ENCODE measurements at places on chromosomes 13 and 19.

- no peak for DNase-seq
Measured at GRCh38 chr19:49560358-49560900, 19.9 kb downstream of the NOSIP start.

GRCh38 chr19:47096100-47096704 lies 17.4 kb downstream of the ZC3H4 start:
- DNase-seq, result no peak

- no peak for DNase-seq
Measured at GRCh38 chr13:99191900-99192399, 8.7 kb upstream of the UBAC2 start.

DNA sequence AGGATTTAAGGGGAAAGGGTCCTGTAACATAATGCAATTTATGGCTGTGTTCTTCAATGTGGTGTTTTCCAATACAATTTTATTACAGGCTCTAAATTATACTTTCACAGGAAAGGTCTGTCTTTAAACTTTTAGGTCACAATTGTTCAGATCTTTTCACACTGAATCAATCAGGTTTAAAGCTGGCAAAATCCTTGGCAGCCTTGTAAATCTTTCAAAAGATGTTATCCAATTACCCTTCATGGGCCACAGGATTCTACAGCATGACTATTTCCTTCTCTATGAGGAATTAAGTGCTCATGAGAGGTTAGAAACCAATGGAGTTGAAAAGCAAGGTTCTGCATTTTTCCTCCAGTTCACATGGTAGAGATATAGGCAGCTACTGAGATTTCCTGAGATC lies 211.5 kb upstream of the MIR17HG start:
- no peak for DNase-seq

GRCh38 chr13:48773531-48774275 lies 120.0 kb downstream of the CYSLTR2 start:
- no peak for DNase-seq

GRCh38 chr19:6021878-6022569 lies 44.1 kb upstream of the RANBP3 start:
- peak; percentile 73 for DNase-seq

GRCh38 chr13:104737713-104738112 lies 1671.5 kb upstream of the SLC10A2 start:
- no peak for DNase-seq

DNA sequence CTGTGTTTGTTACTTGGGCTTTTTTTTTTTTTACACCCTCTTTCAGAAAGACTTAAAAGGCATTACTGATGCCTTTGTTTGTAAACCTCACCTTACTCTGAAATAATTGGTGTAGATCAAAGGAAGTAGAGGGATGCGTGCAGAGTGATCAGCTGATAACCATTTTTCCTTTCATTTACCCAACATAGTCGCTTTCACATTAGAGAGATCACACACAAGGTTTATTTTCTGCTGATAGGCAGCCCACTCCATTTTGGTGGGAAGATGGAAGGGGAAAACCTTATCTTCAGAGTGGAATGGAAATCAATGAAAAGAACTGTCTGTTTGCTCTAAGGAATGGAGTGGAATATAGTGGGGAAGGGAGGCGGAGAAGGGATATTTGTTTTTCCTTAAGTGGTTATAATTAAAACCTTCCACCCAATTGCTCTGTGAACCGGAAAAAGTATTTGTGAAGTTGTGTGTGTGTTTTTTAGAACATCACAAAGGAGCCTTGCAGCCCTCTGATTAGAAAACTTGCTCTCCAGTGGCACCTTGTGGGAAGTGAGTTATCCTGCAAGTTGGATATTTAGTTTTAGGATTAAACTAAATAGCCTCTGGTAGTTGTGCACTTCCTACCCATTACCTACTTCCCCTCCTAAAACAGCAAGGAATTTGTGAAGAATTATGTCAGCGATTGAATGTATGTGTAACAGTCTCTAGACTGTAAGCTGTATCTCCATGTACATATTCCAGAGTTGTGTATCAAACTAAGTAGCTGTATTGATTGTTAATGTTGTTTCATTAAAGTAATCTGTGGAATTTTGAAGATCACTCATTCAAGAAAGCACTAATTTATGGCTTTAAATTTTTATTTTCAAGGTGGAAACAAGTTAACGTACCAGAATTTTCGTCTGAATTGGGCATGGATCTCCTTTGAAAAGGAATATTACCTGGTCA lies 76.8 kb downstream of the FREM2 start:
- no peak for DNase-seq

- no peak for DNase-seq
Measured at GRCh38 chr19:35774274-35775045, 904 bp upstream of the ARHGAP33 start.

- DNase-seq, result no peak
Measured at GRCh38 chr19:49556412-49557398, 23.7 kb downstream of the NOSIP start.

- no peak for DNase-seq
Measured at GRCh38 chr19:46660008-46660517, 919 bp downstream of the DACT3 start.

DNA sequence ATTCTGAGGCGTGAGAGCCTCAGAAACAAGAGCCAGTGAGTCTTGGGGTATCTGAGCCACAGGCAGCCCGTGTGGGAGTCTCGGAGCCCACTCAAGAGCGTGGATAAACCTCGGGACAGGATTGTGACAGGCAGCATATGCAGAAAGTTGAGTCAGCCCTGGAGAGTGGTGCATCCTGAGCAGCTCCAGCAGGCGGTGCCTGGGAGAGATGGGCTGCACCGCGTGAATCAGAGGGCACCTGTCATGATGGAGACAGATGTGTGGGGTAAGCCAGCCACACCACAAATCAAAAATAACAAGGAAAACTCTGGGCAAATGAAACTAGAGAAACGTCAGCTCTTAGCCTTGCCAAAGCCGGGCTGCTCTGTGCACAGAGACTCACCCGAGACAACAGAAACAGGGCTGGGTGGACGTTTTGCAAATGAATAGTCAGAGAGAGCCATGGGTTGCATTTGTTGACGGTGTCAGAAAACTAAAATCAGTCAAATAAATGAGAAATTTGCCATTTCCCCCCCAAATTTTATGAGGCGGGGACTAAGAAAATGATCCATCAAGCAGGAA lies 30.0 kb upstream of the POP4 start:
- DNase-seq, result no peak

- no peak for DNase-seq
Measured at GRCh38 chr19:12346896-12347295, 13.5 kb upstream of the ZNF563 start.

- DNase-seq, result no peak
Measured at GRCh38 chr19:10274589-10274988, 3.7 kb downstream of the ICAM1 start.

- DNase-seq, result no peak
Measured at GRCh38 chr13:90016688-90017087, 1330.8 kb upstream of the MIR17HG start.

- DNase-seq, result no peak
Measured at GRCh38 chr13:43153436-43154090, 130.2 kb downstream of the DNAJC15 start.

DNA sequence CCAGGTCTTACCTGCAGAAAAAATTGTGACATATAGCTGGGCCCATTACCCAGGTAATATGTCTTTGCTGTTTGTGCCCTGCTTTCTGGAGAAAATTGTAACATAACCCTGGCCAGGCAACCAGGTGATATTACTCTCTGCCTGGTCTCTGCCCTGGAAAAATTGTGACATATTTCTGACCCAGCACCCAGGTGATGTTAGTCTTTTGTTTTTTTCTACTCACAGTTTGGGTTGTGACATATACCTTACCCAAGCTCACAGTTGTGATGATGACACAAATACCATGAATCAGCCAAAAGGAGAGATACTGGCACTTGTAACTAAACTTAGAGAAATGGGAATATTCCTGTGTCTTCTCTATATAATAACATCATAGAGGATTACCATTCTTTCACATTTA lies 6.5 kb upstream of the ZNF726 start:
- no peak for DNase-seq

GRCh38 chr13:113895436-113895835 lies 31.6 kb upstream of the GAS6 start:
- no peak for DNase-seq

DNA sequence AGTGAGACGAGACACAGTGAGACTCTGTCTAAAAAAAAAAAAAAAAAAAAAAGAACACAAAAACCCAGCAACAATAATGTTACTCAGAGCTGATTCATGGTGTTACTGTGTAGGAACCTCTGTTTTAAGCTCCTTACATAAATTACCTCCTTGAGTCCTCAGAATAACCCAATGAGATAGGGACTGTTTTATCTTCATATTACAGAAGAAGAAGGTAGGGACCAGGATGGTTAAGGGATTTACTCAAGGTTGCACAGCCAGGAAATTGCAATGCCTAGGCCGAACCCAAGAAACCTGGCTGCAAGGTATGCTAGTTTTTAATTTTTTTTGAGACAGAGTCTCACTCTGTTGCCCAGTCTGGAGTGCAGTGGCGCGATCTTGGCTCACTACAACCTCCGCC lies 1.5 kb upstream of the DAND5 start:
- no peak for DNase-seq

DNA sequence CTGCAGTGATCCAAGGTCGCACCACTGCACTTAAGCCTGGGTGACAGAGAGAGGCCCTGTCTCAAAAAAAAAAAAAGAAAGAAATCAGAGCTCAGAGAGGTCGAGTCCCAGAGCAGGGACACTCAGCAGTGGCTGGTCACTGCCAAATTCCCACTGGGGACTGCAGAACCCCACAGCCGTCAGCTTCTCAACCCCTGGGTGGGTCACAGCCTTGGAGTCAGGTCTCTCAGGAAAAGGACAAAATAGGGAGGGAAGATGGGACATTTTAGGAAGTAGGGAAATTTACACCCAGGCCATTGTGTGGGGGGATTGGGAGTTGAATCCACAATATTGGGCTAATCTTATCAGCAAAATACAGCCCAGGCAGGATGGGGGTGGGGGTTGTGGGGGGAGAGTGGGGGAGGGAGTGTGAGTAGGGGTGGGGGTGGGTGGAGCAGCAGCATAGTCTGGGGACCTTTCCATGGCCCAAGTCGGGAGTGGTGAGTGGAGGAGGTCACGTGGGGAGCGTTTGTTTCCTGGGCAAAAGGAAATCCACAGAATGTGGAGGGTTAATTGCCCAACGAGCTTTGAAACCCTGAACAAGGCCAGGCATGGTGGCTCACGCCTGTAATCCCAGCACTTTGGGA lies 5.0 kb upstream of the CCDC194 start:
- DNase-seq, result no peak

DNA sequence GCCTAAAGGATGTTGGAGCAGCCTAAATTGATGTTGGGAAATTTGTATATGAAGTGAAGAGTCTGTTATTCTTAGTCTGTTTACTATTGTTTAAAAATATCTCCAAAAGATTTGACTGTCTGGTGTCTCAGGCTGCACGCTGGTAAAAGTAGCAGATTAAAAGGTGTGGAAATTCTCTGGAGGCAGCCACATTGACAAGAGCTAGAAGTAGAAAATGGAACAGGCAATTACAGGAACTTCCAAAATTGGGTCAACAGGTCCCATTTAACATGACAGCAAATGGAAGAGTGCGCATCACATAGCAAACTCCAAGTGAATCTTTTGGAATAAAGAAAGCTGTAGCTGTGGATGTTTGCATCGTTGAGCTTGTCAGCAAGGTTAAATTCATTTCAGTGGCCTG lies 138.3 kb downstream of the MTUS2 start:
- DNase-seq, result no peak

GRCh38 chr13:110610955-110611595 lies 4.3 kb upstream of the NAXD start:
- DNase-seq, result no peak

GRCh38 chr13:51929699-51930098 lies 67.9 kb downstream of the CCDC70 start:
- no peak for DNase-seq

- no peak for DNase-seq
Measured at GRCh38 chr13:95128045-95128643, 173.1 kb downstream of the ABCC4 start.

DNA sequence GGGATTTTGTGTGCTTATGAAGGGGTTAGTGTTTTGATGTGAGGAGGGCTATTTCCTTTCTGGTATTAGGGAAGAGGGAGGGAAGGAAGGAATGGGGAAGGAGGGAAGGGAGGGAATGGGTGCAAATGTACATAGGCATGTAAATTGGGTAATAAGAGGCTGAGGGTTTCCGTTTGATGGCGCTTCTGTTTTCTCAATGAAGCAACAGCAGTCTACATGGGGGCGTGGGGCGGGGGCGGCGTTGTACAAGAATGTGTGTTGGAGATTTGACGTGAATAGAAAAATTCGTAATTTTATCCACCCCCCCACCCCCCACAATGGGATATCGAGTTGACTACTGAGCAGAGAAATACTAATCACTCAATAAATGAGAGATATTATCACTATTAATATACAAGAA lies 52.5 kb downstream of the PDS5B start:
- DNase-seq, result no peak
